A549 treated with ZK216348 at 1 μM for 4 hours (cell line): ENCODE measurements at places on chromosomes 16 and 17. TPM values are rescaled to one million over a fixed set of nuclear protein-coding genes. Genes with fewer than 3 reads are reported as not detected.

The DRC3 gene
- 1.8 to 2.8 TPM (median 2.4 TPM) in 5 replicates for total RNA-seq

The ARHGDIG gene
- 1.2 to 3.4 TPM (median 2.8 TPM) in 5 replicates for total RNA-seq

The GNPTG gene
- 20.0 to 35.9 TPM (median 34.1 TPM) in 5 replicates for total RNA-seq

The ACE gene
- 0.50 to 1.4 TPM (median 0.71 TPM) in 5 replicates for total RNA-seq

The SOST gene
- total RNA-seq: not detected in 5 replicates

The NOD2 gene
- 0.02 TPM in 1 of 5 replicates, not detected in the others for total RNA-seq

The SMIM36 gene
- total RNA-seq: not detected in 5 replicates

The ZSCAN32 gene
- 10.1 to 16.8 TPM (median 15.4 TPM) in 5 replicates for total RNA-seq

The TXNDC11 gene
- total RNA-seq: 32.9 to 45.1 TPM (median 39.0 TPM) in 5 replicates

The KRT40 gene
- not detected in 5 replicates for total RNA-seq

The RNF227 gene
- total RNA-seq: 0.99 to 1.7 TPM (median 1.3 TPM) in 5 replicates

The NOG gene
- total RNA-seq: 0.70 to 1.3 TPM (median 1.00 TPM) in 5 replicates

The PRSS8 gene
- 0.80 to 1.2 TPM (median 0.91 TPM) in 5 replicates for total RNA-seq

The TBX6 gene
- total RNA-seq: 0.20 to 0.50 TPM (median 0.27 TPM) in 5 replicates

The UTS2R gene
- not detected in 5 replicates for total RNA-seq

The MEOX1 gene
- not detected in 5 replicates for total RNA-seq

The TLCD1 gene
- total RNA-seq: 31.0 to 54.2 TPM (median 46.9 TPM) in 5 replicates

The CASKIN1 gene
- 0.29 to 1.5 TPM (median 0.56 TPM) in 5 replicates for total RNA-seq

The PPP1R1B gene
- total RNA-seq: 0.16 to 0.19 TPM in 2 of 5 replicates, not detected in the others

The SPATA22 gene
- total RNA-seq: not detected in 5 replicates

The SULT1A4 gene
- 24.2 to 43.1 TPM (median 28.8 TPM) in 5 replicates for total RNA-seq

The ABCA8 gene
- 0.17 to 0.40 TPM (median 0.38 TPM) in 5 replicates for total RNA-seq
